SIG-M5 (cell line): ENCODE measurements at places on chromosomes 13 and 19.

DNA sequence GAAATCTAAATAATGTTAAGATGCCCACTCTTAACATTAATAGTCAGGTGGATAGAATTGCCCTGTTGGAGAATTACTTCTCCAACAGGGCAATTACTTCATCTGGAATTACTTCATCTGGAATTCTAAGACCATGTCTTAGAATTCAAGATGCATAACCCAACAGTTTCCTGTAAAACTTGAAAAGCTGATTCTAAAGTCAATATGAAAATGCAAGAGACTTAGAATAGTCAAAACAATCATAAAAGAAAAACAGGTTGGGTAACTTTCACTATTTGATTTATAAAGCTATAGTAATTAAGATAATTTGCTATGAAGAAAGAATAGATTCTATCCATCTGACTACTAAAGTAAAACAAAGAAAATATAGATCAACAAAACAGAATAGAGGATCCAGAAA, 75.2 kb downstream of the ABCC4 start:
- DNase-seq, result no peak

DNA sequence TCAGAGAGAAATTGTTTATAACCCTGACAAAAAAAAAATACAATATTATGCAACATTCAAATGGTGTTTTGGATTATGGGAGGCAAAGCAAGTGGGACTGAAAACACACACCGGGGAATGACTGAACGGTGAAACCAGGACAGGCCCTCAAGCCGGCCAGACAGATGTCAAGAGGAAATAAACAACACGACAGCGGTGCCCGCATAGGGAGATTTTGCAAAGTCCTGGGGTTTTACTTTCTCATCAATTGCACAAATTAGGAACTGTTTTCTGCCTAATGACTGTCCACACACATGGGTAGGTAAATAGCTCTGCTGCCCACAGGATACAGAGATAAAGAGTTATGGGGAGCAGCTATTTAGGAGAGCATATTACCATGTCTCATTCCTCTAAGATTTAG, 134.5 kb downstream of the IRS2 start:
- DNase-seq, result no peak

DNA sequence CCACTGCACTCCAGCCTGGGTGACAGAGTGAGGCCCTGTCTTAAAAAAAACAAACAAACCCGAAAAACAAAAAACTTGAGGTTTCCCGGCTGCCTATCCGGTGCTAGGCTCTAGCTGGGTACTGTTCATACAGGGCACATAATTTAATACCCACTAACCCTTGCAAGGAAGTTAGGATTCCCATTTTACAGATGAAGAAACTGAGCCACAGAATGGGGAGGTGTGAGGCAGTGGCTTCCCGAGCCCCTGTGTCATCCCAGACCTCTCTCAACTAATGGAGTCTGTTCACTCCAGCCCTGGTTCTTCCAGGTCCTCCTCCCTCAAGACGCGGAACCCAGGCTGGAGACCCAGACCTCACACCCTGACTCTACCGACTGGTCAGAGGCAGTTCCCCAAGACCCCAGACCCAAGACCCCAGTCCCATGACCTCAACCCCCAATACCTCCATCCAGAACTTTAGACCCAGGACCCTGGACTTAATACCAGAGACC, 576 bp downstream of the APBA3 start:
- DNase-seq, result no peak

- no peak for DNase-seq
Observed at GRCh38 chr19:5949792-5950305, 28.1 kb downstream of the RANBP3 start.

DNA sequence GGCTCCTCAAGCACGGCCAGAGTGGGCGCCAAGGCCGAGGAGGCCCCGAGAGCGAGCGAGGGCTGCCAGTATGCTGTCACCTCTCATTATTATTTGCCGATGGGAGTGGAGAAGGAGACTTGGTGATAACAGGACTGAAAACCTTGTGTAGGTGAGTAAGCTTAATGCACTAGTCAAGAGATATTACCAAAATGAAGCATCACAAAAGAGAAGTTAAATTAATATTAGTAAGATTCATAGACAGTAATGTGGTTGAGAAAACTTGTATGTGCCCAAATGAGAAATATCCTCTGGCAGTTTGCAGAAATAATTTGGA, 204.5 kb upstream of the SLITRK1 start:
- DNase-seq, result no peak

GRCh38 chr13:93116809-93117208, 109.8 kb upstream of the GPC6 start:
- no peak for DNase-seq

DNA sequence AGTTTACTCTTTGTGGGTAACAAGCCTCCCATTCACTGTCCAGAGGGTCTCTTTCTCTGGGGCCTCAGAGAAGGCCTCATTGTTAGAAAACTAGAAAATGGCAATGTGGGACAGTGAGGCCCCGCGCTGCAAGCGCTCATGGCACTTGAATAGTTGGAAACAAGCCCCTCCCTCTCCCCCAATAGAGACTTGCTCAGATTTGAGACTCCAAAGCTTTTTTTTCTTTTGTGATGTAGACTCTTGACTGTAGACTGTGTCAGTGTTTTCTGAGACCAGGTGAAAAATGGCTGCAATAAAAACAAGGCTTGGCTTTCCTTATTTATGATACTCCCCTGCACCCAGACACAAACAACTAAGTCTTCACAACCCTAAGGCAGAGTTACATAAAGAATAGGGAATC, 38.7 kb upstream of the UBL3 start:
- no peak for DNase-seq

GRCh38 chr13:57418067-57418677, 213.4 kb upstream of the PCDH17 start:
- no peak for DNase-seq

DNA sequence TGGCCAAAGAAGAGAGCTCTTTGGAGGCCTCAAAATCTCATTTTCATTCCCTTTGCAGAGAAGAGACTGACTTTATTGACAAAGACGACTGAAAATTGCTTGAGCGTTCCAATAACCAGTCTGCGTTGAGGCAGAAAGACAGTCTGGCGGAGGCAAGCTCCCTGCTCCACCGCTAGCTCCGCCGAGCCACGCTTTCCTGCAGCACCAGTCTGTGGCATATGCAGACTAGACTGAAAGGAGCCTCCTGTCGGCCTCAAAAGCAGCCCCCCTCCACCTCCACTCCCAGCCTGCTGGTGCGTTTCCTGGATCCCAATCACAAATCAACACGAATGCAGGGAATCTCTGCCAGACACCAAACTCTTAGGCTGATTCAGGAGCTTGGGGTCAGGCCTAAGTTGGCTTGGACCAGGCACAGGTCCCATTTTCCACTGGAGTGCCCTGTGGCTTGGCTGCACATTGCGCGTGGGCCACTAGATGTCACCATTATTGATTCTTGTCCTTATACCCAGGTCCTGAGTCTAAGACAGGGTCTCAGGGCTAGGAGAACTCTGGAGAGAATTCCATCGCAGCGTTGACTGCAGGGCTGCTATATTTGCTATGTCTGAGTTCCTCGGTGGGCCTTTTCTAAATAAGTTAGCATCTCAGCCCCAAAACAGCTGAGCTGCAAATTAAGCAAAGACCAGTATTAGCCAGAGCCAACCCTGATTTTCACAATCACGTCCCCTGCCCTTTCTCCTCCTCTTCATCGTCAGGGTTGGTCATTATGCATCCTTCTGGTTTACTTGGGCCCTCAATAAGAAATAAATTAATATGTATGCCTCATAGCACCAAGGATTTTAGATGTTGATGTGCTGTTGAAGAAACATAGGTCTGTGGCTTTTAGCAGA, 5.2 kb upstream of the ZNF507 start:
- DNase-seq, result no peak

GRCh38 chr13:73216381-73216831, 157.6 kb downstream of the KLF5 start:
- no peak for DNase-seq

- no peak for DNase-seq
Observed at GRCh38 chr13:59701261-59701660, 462.5 kb downstream of the DIAPH3 start.

- DNase-seq, result no peak
Observed at GRCh38 chr19:38250821-38251563, 5.2 kb downstream of the PPP1R14A start.

DNA sequence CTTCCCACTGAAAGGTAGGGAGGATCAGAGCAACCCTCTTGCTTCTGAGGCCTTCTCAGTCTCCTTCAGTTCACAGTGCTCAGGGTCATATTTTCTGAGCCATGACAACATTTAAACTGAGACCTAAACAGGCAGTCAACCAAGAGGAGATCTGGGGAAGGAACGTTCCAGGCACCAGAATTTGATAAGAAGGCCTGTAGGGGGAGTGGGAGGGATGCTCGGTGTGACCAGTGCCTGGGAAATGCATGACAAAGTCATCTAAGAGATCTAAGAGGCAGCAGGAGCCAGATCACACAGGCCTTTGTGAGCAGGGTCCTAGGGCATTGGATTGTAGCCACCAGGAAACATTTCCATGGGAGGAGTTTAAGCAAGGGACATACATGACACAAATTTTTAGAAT, 71.6 kb downstream of the SHISA2 start:
- no peak for DNase-seq

DNA sequence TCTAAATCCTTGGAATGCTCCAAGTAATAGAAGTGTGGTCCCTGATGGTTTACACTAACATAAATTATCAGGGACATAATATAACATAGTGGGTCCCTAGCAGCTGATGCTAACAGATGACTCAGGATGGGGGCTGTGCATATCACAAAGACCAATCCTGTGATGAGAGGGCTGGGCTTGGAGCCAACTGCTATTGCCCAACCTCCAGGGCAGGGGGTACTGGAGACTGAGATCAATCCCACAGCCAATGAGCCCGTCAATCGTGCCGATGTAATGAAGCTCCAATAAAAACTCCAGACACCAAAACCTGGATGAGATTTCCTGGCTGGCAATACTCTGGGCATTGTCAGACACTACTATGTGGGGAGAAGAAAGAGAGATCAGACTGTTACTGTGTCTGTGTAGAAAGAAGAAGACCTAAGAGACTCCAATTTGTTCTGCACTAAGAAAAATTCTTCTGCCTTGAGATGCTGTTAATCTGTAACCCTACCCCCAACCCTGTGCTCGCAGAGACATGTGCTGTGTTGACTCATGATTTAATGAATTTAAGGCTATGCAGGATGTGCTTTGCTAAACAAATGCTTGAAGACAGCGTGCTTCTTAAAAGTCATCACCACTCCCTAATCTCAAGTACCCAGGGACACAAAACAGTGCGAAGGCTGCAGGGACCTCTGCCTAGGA, 33.4 kb downstream of the ABCC4 start:
- DNase-seq, result no peak

- DNase-seq, result no peak
Observed at GRCh38 chr13:76216729-76217128, 580.6 kb downstream of the LMO7 start.

DNA sequence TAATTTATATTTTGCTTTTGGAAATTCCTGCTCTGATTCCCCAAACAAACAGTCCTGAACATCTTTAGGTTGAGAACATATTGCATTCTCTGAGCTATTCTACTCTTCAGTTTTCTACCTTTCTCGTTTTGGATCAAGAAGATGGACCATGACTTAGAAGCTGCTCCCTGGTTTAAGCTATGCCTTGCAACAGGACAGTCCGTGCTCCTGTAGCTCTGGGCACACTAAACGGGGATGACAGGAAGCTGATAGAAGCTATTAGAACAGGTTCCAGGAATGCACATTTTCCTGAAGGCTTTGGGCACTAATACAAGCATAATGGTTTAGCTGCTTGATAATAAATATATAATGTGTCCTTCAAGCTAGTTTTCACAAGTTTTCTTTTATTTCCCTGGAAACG, 385.2 kb downstream of the HS6ST3 start:
- DNase-seq, result no peak

GRCh38 chr19:41549884-41550283, 26.1 kb upstream of the CEACAM21 start:
- DNase-seq, result no peak

- DNase-seq, result no peak
Observed at GRCh38 chr13:84445776-84446175, 563.5 kb upstream of the SLITRK1 start.

- no peak for DNase-seq
Observed at GRCh38 chr19:33752018-33752800, 44.5 kb upstream of the KCTD15 start.

- no peak for DNase-seq
Observed at GRCh38 chr19:1452802-1453524, 3.0 kb downstream of the APC2 start.

- DNase-seq, result no peak
Observed at GRCh38 chr19:35915443-35915842, 7.3 kb upstream of the TYROBP start.

DNA sequence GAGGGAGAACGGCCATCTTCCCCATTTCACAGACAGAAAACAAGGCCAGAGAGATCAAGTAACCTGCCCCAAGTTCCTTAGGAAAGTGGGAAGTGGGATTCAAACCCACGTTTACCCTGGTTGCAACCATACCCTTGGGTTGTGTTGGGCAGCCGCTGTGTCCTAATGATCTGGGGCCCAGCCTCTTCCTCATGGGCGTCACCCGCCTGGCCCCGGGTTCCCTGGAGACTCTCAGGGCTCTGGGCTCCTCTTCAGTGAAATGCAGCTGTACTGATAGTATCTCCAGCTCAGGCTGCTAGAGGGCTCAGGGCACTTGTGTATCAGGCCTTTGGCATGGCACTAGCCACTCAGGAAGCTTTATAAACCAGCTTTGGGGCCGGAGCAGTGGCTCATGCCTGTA, 9.8 kb downstream of the TMED1 start:
- no peak for DNase-seq

DNA sequence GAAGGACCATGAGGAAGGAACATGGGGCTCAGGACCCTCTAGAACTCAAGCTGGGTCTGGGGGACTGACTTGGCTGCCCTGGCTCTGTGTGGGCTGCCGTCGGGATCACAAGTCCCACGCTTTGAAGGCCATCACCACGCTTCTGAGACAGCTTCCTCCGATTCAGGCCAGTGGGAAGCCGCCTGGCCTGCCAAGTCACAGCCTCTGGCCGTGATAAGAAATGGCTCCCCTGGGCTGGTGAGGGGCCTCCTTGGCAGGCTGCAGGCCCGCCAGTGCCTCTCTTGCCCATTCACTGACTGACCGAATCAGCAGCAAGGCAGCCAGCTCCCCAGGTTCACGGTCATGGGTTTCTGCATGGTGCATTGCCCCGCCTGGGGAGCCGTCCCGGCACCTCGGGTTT, 48.8 kb downstream of the COMP start:
- no peak for DNase-seq

GRCh38 chr13:34164582-34164981, 346.6 kb downstream of the RFC3 start:
- no peak for DNase-seq

DNA sequence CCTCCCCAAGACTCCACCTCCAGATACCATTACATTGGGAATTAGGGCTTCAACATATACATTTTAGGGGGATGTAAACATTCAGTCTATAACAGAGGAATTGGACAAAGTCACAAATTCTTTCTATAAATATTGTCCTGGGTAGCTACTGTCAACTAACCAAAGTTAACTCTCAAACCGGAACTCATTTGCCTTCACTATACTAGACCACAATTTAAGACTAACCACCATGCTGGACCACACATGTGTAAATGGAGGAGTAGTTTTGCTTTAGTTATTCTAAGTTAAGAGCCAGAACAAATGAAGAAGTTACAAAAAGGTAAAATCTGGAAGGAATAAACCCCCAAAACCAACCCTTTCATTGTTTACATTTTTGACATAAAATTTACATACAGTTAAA, 222.8 kb downstream of the NDFIP2 start:
- no peak for DNase-seq

- DNase-seq, result no peak
Observed at GRCh38 chr19:57441979-57442752, 7.0 kb downstream of the ZNF749 start.

GRCh38 chr19:1015782-1016646, 4.9 kb downstream of the TMEM259 start:
- DNase-seq, result no peak
